ENCODE measurements at places on chromosomes 3 and 15.

DNA sequence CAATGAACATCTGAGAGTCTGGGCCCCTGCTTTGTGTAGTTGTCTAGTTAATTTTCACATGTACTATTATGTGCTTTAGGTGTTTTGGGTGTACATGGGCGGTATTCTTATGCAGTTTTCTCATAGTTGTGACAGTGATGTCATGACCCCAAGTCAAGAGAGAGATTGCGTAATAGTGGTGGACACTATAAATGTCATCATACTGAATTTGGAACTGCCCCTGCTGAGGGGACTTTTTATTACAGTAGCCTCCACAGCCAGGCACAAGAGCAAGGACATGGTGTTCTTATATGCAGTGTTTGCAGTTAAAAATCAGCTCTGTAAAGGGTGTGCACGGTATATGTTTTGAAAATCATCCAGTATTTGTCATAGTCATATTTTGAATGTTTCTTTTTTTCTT is 29.5 kb downstream of the ABHD2 start:
- DNase-seq = no peak

- DNase-seq = no peak
Observed at GRCh38 chr3:100893590-100893989, 99.6 kb downstream of the ABI3BP start.

GRCh38 chr3:64319391-64319790 is 94.1 kb upstream of the PRICKLE2 start:
- no peak for DNase-seq

- DNase-seq = no peak
Observed at GRCh38 chr3:140233702-140234101, 298.7 kb downstream of the CLSTN2 start.

DNA sequence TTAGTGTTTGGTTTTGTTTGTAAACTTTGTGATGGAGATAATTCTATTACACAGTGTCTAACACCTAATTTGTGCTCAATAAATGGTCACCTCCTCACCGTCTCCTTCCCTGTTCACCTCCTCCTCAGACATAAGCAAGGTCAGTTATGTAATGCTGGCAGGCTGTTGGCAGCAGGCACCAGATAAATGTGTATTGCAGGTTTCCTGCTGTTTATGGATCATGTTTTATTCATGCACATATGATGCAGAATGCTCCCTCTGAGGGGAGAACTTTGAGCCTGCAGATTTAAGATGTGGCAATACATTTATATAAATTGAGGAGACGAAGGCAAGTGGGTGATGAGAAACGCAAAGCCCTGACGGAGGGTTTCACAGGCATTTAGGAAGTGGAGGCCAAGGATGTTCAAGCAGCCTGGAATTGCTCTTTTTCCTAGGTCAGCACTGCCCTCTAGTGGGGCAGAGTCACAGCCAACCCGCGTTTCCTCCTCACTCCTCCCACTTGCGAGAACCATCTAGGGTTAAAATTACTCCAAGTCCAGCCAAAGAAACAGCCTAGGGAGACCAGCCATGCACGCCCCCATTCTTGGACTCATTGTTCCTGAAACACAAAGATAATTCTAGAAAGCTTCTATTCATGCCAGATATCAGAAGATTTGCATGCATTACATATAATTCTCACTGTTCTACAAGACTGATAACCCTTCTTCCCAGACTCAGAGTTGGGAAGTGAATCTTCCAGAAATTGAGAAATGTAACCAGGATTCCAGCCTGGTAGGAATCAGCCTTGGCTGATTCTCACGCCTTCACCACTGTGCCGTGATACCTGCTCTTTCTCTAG is 228.7 kb downstream of the SLCO3A1 start:
- DNase-seq = no peak

- no peak for DNase-seq
Observed at GRCh38 chr15:83919319-83919830, 265.5 kb downstream of the ADAMTSL3 start.

GRCh38 chr3:150165396-150166094 is 194.8 kb upstream of the PFN2 start:
- no peak for DNase-seq

DNA sequence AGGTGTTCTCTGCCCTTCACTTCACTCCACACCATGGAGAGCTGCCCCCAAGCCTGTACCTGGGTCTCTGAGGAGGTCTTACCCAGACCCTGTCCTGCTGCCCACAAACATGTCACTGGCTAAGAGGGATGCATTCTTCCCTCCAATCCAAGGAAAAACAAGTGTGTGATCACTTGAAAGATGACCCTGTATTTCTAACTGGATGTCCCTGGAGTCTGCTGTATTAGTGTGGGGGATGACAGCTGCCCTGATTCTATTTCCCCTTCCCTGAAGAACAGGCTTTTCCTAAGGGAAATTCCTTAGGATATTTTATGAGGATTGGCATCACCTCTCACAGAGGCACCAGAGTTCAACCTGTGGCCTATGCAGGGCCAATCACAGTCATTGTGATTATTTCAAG is 55.0 kb upstream of the GATA2 start:
- no peak for DNase-seq

- DNase-seq = no peak
Observed at GRCh38 chr3:40053663-40054062, 244.3 kb downstream of the MYRIP start.

- no peak for DNase-seq
Observed at GRCh38 chr3:132255041-132255745, 62.0 kb upstream of the ACP3 start.

DNA sequence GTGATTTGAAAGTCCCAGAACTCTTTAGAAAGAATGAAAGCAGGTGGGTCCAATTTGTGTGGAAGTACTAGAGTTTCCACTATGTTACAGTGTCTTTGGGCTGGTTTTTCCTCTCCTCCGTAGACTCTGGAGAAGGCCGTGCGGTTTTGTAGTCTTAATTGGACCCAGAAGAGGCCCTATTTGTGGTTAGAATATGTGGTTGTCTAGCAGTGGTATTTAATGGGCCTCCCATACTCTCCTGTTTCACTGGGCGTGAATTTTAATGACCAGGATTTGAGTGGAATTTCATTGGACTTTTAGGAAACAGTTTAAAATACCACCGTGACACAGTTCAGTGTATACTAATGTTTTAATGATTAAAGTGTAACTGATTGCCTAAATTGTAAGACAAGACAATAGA is 182.3 kb downstream of the BBX start:
- DNase-seq = no peak

- no peak for DNase-seq
Observed at GRCh38 chr3:141109751-141110150, 58.6 kb downstream of the SPSB4 start.

DNA sequence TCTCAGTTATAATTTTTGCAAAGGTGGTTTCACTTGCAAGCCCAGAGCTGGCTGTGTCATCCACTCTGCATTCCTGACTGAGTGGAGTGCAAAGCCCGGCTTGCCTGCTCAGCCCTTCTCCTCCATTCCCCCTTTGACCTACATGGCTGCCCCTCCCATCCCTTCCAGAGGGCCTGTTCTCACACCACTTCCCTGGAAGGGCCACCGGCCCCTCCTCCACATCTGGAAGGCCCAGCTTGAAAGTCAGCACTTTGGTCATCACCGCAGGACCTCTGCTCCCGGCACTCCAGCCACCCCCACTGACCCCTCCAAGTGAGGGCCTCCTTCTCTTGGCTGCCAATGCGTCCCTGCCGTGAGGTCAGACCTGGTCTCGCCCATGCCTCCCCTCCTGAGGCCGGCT is 74.1 kb upstream of the RNF7 start:
- no peak for DNase-seq

- DNase-seq = no peak
Observed at GRCh38 chr3:185484296-185484695, 14.5 kb downstream of the TMEM41A start.

DNA sequence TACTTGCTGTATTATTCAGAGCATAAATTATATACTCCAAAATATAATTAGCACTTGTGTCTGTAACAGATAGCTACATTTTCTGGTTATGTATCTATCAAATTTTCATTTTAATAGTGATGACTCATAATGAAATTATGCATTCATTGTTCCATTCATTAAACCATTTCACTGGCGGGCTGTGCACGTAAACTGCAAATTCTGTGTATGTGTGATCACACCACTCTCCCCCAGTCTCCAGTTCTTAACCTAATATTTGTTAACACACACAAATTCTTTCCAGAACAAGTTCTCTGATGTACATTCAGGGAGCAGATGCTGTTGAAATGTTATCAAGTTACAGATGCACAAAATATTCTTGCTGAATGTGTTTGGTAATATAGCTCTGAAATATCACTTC is 3.8 kb upstream of the KCNMB2 start:
- DNase-seq = no peak

GRCh38 chr3:79473993-79474392 is 293.8 kb downstream of the ROBO1 start:
- DNase-seq = no peak

GRCh38 chr3:150495563-150496168 is 50.6 kb downstream of the SERP1 start:
- no peak for DNase-seq

GRCh38 chr3:126438186-126438585 is 37.5 kb downstream of the ZXDC start:
- no peak for DNase-seq

DNA sequence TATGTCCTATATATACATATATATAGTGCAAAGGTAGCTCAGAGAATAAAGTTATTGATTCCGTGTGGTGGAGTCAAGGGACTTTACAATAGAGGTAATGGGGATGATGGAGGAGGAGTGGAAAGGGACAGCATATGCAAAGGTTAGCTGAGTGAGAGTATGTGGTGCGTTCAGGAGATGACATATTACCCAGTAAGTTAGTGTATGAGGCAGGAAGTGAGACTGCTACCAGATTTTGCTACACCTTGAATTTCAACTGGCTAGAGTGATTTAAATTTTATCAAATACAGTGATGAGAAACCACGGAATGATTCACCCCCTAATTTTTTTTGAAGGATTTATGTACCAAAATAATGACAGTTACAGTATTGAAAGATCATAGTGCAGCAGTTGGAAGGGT is 2.8 kb downstream of the ACTL6A start:
- DNase-seq = no peak

GRCh38 chr15:99564221-99565048 is 1.3 kb upstream of the MEF2A start:
- DNase-seq = no peak
